GM23338 (cell line): ENCODE measurements at places on chromosomes 11 and 22. TPM values are rescaled to one million over a fixed set of nuclear protein-coding genes. Genes with fewer than 3 reads are reported as not detected.
A peak's percentile ranks its signal among the peaks of the same experiment; 100 is the strongest.

OR6A2 gene
- total RNA-seq: 0.97 and 1.7 TPM in 2 replicates

- no peak for DNase-seq
Measured at GRCh38 chr11:2889362-2890273, 4.0 kb upstream of the CDKN1C start.

DNA sequence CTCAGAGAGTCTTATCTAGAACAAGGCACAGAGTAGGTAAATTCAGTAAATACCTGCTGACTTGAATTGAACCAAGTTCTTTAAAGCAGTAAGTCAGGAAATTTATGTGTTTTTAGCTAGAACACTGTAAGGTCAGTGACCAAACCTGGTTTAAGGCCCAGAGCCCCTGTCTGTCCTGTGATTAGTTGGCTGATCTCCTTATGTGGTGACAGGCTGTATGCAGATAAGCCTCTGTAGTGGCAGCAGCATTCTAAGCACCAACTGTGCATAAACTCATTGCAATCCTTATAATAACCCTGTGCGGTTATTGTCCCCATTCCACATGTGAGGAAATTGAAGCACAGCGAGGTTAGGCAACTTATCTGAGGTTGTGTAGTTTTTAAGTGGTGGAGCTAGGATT lies 40.5 kb downstream of the FBXO7 start:
- no peak for DNase-seq

CRYBB1 gene
- total RNA-seq: 1.6 and 2.4 TPM in 2 replicates

DNA sequence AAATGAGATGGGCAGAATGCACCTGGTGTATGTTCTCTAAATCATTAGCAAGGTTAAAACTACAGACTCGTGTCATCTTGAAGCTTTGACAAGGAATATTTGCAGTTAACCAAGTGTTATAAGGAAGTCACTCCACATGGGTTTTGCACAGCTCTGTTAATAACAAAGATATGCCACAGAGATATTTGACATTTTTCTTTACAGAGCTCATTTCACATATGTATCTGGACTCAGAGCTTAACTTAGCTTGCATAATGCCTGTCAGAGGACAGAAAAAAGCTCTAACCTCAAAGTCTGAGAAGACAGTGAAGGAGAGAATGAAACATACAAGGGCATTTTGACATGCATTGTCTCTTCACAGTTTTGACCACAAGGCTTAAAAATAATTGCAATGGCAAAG lies 105.5 kb downstream of the C11orf87 start:
- DNase-seq: no peak

DNA sequence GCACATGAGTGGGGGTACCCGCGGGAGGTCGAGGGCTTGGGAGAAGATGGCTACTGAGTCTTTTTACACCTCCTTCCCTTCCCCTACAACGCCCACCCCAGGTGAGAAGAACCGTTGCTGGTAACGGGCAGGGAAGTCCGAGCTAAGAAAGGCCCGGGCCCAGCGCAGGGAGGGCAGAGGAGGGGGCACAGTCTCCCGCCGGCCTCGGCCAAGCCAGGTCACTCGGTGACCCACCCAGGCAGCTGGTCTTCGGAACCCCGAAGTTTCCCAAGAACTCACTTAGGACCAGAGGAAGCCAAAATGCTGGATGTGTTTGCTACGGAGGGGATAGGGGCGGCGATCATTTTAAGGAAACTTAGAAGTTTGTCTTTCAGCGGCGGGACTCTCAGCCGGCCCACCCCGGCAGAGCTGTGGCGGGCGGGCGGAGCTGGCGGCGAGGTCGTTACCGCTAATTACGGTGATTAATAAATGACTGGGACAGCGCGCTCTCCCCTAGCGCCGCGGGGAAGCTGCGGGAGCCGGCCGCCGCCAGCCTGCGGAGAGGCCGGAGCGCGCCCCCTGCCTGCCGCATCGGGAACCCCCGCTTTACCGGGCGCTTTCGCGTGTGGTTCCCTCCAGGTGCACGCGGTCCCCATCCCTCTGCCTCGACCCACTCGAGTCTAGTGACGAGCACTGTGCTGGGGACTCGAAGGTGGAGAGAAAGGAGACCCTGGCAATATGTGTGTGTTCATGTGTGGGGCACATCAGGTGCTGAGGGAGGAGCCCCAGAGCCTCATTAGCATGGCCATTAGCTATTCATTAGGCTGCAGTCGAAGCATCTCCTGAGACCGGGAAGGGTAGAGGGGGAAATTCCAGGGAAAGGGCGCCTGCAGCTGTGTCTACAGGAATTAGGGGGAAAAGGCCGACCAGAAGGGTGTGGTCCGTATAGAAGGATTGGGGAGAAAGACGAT lies 945 bp downstream of the ROBO3 start:
- peak; percentile 69 for DNase-seq

DNA sequence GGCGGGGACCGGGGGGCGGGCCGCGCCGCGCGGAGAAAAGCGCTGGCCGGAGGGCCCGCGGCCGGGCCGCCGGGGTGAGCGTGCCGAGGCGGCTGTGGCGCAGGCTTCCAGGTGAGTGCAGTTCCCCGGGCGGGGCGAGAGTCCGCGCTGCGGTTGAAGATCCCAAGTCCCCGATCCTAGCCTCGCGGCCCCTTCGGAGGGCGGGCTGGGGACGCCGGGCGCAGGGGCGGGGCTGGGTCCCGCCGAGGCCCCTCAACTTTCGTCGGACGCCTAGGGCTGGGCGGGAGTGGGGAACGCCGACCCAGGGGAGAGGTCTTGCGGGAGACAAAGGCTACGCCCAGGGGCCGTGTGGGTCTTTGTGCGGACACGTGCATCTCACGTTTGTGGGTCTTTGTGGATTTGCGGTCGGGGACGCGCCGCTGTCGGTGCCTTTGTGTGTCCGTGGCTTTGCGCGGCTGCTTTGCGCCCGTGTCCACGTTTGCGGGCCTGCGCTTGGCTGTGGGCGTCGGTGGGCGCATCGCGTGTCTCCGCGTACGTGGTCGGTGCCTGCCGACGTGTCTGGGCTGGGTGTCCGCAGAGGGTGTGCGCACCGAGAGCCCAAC lies at the start of gene TSKU:
TSKU (plus strand) TSS at position 63 of the 602 bp plus-strand sequence. CDS start 12,261 bp downstream, outside the sequence.
- DNase-seq: peak; percentile 82

MS4A15 gene
- not detected in 2 replicates for total RNA-seq
